ENCODE measurements at places on chromosomes 7 and 10.

- no peak for DNase-seq
Observed at GRCh38 chr10:29980084-29980483, 79.3 kb downstream of the JCAD start.

- DNase-seq: peak; percentile 84
Observed at GRCh38 chr10:68901105-68901927, at the start of gene DDX50. DDX50 (plus strand) TSS chr10:68901315; CDS start chr10:68901385, 70 bp downstream.

DNA sequence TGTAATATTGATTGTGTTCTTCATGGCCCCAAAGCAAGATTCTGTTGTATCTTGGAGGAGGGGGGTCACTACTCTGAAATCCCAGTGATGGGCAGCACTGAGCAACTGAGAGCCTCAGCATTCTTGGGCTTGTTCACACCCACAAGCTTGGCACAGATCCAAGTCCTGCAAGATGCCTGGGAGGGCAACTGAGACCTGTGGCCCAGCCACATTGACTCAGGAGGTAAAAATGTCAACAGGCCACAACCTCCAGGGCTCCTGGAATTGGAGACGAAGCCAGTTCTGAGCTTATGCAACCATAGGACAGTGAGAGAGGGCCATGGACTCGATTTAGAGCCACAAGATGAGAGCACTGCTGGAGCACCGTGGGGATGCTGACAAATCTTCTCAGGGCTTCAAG, 3.1 kb upstream of the DOCK1 start:
- DNase-seq: no peak

DNA sequence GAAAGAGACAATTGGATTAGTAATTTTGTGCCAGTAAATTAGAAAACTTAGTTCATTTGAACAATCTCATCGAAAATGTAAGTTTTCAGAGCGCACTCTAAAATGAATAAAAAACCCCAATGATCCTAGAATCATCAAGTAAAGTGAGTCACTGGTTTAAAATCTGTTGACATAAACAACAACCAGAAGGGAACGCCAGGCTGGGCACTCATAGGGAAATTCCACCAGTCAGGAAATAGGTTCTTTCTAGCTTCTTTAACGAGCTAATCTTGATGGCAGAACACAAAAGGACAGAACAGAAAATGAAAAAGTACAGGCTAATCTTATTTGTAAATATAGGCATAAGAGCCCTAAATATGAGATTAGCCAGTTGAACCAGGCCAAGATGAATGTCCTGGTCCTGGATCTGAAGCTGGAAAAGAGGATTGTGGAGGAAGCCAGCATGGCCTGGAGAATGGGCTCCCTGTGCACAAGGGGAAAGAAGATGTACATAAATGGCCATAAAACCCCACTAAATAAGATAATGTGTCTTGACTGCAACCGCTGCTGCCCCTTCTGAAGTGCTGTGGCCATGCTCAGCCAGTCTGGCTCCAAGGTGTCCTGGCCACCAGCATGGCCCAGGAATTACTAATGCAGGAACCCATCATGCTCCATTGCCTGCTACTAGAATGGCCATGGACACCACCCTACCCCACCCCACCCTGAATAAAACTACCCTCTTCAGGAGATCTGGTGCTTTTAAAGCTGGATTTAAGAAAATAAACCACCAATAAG, 114.0 kb downstream of the WDFY4 start:
- DNase-seq: no peak

GRCh38 chr10:78959217-78959923, 109.4 kb upstream of the ZMIZ1 start:
- no peak for DNase-seq

DNA sequence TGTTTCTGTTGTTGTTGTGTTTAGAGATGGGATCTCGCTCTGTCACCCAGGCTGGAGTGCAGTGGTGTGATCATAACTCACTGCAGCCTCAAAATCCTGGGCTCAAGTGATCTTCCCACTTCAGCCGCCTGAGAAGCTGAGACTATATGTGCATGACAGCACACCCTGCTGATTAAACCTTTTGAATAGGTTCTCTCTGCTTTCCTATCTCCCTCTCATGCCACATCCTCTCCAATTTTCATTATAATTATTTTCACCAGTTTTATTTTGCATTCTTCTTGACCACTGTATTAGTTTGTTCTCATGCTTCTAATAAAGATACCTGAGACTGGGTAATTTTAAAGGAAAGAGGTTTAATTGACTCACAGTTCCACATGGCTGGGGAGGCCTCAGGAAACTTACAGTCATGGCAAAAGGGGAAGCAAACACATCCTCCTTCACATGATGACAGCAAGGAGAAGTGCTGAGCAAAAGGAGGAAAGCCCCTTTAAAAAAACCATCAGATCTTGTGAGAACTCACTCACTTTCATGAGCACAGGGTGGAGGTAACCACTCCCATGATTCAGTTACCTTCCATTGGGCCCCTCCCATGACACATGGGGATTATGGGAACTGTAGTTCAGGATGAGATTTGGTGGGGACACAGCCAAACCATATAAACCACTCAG, 12.9 kb downstream of the AGK start:
- DNase-seq: no peak

GRCh38 chr10:102945962-102946361, 27.9 kb downstream of the CNNM2 start:
- DNase-seq: no peak

GRCh38 chr10:70324339-70324861, 40.6 kb upstream of the NPFFR1 start:
- no peak for DNase-seq

DNA sequence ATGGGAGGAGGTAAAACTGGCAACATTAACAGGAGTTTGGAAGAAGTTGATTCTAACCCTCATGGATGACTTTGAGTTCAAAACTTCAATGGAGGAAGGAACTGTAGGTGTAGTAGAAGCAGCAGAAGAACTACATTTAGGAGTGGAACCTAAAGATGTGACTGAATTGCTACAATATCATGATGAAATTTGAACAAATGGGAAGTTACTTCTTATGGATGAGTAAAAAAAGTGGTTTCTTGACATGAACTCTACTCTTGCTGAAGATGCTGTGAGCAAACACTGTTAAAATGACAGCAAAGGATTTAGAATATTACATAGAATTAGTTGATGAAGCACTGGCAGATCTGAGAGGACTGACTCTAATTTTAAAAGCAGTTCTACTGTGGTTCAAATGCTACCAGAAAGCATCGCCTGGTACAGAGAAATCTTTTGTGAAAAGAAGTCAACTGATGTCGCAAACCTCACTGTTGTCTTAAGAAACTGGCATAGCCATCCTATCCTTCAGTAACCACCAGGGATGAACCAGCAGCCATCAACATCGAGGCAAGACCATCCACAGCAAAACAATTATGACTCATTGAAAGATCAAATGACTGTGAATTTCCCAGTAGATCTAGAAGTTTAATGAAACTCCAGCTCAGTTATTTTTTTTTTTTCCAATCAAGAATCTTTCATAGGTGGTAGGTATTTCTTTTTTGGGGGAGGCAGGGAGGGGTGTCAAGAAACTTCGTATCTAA, 20.8 kb downstream of the BRAF start:
- no peak for DNase-seq

- DNase-seq: no peak
Observed at GRCh38 chr7:151890355-151891004, 13.6 kb upstream of the PRKAG2 start.

DNA sequence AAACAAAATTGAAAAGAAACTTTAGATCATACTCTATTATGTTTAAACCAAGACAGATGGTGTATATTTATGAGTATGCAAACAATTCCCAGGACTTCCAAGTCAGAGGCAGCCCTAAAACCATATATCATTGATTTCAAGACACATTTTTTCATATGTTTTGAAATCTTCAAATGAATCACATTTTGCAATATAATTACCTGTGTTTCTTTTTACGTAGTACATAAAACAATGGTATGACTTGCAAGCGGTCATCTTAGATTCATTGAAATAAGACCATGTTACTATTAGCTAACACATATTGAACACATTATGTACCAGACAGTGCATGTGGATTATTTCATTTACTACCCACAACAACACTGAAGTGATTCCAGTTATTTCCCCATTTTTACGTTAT, 14.9 kb downstream of the SMURF1 start:
- DNase-seq: no peak

GRCh38 chr10:31578951-31579350, 259.9 kb downstream of the ZEB1 start:
- DNase-seq: no peak

DNA sequence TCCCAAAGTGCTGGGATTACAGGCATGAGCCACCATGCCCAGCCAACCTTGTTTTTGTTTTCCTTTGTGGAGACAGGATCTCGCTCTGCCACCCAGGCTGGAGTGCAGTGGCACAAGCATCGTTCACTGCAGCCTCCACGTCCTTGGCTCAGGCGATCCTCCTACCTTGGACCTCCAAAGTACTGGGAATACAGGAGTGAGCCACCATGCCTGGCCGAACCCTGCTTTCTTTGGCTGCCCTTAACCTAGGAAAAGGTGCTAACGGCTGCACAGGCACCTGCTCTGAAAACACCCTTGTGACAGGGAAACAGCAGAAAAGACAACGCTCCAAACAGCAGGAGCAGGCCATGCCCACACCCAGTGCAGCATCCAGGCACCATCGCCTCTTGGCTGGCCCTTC, 71.9 kb downstream of the OAT start:
- no peak for DNase-seq

DNA sequence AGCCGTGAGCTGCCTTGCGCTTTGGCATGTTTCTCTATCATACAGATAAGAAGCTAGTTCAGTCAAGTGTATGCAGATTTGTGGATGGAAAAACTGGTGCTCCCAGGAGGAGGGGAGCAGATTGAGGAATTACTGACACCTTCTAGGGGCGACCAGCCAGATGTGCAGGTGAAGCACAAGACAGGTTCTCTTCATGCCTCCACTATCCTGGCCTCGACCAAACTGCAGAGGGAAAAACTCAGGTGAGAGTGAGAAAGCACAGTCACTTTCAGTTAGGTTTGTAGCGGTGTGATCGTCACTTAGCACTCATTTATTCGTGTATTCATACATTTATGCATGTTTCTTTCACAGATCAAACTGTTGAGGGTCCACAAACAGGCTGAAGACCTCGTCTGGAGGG, 600 bp upstream of the DBNL start:
- no peak for DNase-seq

- no peak for DNase-seq
Observed at GRCh38 chr10:972763-973162, 15.5 kb upstream of the GTPBP4 start.

- no peak for DNase-seq
Observed at GRCh38 chr7:146397141-146397540, 280.5 kb downstream of the CNTNAP2 start.

GRCh38 chr7:42143711-42144600, 93.1 kb downstream of the GLI3 start:
- DNase-seq: no peak

Measured in stimulated activated CD4-positive, alpha-beta T cell treated with anti-CD3 and anti-CD28 coated beads, Interleukin-1b, Interleukin-23, amount 100 ng/mL, for 1 hour (primary cell).